ENCODE measurements at places on chromosomes 5 and 9.

- DNase-seq = no peak
These were observed 92.9 kb downstream of the RXRA start for GRCh38 chr9:134419000-134419683.

- DNase-seq = no peak
These were observed 383.4 kb downstream of the BRINP1 start for GRCh38 chr9:118985851-118986250.

GRCh38 chr5:17037751-17038150 lies 101.7 kb upstream of the MYO10 start:
- no peak for DNase-seq

DNA sequence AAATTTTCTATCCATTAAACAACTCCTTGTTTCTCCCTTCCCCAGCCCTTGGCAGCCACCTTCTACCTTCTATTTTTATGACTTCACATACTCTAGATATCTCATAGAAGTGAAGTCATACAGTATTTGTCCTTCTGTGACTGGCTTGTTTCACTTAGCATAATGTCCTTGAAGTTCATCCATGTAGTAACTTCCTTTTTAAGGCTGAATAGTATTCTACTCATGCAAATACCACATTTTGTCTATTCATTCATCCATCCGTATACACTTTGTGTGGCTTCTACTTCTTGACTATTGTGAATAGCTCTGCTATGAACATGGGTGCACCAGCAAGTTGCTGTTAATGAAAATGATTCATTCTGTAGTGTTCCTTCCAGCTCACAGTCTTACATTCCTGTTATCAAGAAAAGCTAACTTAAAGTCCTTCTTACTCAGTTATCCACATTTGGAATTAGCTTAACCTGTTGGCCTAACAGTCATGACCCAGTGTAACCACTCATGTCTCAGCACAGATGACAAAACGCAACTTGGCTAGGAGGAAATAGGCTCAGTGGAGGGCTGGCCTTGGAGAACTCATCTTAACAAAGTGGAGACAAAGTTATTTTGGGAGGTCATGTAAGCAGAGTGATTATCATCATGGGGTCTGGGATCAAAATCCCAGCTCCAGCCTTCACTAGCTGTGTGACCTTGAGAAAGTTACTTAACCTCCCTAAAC lies 129.7 kb upstream of the MAP3K1 start:
- no peak for DNase-seq

DNA sequence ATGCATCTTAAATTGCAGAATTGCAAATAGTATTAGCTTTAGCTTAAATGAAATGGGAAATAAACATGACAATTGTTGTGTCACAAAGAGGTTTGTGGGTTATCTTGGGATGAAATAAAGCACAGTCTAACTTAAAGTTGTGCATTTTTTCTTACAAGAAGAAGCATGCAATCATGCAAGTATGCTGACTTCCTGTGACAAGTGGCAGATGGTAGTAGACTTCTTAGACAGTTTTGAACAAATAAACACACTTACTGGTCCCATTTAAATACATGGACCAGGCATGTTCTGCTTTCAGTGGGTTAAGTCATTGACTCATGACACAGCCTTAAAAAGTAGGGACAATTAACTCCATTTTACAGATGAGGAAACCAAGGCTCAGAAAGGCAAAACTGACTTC lies 15.9 kb upstream of the C5orf63 start:
- no peak for DNase-seq

DNA sequence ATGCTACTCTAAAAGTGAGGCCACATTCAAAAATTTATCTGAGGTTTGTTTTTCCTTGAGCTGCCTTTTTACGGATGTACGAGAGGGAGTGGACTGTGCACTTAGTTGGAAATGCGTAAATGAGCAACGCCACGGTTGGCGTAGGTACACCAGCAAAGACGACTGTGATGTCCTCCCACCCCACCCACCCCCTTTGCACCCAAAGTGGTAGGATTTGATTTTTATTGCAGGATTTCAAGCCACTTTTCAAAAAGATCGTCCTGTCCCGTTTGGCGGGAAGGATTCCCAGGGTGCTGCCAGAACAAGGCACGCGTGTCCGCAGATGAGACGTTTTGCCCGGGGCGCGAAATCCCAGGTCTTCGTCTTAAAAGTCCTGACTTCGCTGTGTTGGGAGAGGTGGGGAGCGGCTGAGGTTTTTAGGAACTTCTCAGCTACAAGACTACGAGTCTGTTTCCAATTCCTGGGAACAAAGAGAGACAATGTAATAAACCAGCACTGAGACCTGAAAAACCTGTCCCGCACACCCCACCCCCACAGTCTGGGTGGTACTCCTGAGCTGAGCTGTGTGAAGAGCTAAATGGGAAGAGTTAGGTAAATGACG lies 1.0 kb upstream of the TLE1 start:
- no peak for DNase-seq

DNA sequence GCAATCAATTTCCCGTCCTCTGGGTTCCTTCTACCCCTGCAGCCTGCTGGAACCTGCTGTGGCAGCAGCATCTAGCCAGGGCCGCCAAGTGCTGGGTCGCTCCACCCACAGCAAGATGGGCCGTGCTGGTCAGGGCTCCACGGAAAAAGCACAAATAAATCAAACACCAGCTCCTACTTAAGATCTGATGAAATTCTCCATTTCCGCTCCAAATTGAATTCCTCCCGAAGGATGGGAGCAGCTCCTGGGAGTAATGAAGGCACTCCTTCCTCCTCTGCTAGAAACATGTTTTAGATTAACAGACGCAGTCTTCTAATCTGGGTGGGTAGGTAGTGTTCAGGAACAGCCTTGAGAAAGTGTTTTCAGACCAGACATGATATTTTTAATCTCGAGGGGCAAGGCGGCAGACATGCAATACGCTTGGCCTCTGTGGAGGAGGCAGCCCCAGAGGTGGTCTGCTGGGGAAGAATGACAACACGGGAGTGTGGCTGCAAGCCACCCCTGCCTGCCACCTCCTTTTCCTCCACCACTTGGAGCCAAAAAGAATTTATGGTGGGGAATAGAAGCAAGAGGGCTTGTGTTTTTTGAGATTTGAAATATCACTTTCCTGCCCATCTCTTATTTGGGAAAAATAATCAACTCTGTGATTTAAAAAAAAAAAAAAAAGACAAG lies 194.1 kb downstream of the AOPEP start:
- DNase-seq = no peak

DNA sequence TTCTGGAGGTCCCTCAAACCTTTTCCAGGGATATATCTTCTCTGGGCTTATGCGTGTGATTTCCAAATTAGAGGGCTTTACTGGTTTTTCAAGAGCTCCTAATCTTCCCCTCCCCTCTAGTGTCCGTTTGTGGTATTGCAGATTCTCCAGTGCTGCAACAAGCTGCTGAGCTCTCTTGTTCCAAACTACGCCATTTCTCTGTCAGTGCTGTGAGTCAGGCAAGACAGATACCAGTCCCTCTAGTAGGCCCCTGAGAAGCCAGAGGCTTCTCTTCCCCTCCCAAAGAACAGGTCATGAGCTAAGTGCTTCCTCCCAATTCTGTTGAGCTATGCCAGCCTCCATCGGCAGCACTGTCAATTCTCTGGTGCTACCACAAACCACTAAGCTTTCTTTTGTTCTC lies 149.5 kb downstream of the FANCC start:
- DNase-seq = peak; percentile 5

- no peak for DNase-seq
These were observed 107.0 kb upstream of the SMIM23 start for GRCh38 chr5:171678646-171679045.

- DNase-seq = no peak
These were observed 15.7 kb downstream of the SLC6A3 start for GRCh38 chr5:1429496-1429895.

DNA sequence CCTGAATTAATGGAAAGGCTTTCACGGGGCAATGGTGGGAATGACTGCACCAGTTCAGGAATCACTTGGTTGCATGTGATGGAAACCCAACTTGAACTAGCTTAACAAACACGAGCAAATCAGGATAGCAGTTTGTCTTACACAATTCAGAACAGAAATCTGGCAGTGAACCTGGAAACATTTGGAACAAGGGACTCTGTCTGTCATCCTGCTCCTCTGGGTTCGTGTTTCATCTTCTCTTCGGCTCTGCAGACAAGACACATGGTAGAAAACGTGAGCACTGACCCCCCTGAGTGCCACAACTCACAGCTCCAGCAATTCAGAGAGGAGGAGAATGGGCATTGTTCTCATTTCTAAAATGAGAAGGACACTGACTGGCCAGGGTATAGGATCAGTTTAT lies 218.1 kb upstream of the NREP start:
- DNase-seq = no peak

DNA sequence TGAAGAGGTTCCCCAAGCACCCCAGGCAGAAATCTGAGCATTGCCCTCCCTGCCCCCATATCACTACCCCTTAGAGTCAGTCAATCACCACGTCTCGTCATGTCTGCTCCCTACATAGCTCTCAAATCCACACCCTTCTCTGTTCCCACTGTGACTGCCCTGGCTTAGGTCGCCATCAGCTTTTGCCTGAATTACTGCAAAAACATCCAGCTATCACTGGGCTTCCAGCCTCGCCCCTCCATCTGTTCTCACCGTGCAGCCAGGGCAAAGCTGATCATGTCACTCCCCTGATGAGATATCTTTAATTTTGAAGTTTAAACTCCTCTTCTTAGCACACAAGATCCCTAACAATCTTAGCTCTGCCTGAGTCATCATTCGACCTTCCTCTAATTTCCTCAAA lies 89.6 kb upstream of the TBC1D2 start:
- no peak for DNase-seq

GRCh38 chr5:102974177-102974576 lies 145.8 kb downstream of the GIN1 start:
- DNase-seq = no peak

DNA sequence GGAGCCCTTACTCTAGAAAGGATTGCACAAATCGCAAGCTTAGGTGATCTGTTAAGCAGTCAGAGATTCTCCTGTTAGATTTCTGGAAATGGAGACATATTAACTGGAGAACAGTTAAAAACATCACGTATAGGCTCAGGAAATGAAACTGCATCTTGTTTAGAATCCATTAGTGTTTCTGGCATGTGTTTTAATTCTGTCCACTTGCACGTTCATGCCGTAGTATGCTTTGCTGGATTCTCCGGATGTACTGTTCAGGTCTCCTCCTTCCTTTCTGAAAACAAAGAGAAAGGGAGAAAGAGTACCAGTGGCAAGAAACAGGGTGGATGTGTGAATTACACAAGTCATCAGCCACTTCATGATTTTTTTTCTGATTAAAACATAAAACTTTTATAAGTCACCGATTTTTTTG lies 2.5 kb upstream of the RGMB start:
- DNase-seq = no peak

DNA sequence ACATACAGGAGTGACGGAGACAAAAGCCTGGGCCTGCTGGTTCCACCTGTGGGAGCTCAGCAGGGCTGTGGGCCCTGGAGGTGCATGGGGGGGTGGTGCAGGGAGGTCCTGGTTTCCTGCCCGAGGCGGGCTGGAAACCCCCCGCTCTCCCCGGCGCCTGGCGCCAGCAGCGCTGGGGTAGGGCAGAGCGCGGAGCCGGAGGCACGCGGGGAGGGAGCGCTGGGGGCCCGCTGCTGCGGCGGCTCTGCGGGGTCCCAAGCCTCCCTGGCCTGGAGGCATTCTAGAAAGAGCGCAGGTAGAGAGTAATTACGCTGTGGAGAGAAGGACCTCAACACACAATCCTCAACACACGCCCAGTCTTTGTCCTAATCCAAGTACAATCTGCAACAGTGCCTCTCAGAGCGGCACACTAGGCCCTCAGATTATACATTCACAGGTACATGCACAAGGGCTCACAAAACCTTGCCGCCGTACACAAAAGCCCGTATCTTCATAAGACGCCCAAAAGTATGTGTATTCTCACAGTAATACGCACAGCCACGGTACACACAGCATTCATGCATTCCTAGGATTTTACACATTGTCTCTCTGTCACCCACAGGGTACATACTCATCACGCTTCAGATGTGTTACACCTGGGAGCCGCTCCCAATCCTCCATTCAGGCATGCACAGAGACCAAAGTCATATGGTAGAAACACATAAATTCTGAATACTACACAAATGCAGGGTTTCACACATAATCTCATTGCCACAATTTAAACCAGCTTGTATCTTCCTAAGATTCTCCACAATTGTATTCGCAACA lies 2.1 kb upstream of the HAND1 start:
- DNase-seq = no peak

DNA sequence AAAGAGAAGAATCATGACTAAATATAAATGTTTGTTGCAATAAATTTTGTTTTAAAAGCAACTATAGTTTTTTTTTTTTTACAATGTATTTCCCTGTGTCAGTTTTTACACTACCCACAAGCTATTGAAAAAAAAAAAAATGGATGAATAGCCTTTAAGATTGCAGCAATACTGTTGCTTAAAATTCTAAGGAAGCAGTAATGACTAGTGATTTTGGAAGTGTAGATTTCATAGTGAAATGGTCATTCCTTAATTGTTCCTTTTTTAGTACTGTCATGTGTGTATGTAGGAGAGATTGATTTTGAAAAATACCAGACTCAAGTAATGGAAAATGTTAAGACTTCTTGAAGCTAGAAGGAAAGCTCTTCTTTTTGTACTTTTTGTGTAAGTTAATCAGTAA lies 53.1 kb downstream of the NDUFS4 start:
- no peak for DNase-seq

GRCh38 chr9:76926846-76927245 lies 20.9 kb upstream of the PRUNE2 start:
- DNase-seq = no peak

GRCh38 chr5:72268260-72268659 lies 51.8 kb downstream of the MRPS27 start:
- DNase-seq = no peak

DNA sequence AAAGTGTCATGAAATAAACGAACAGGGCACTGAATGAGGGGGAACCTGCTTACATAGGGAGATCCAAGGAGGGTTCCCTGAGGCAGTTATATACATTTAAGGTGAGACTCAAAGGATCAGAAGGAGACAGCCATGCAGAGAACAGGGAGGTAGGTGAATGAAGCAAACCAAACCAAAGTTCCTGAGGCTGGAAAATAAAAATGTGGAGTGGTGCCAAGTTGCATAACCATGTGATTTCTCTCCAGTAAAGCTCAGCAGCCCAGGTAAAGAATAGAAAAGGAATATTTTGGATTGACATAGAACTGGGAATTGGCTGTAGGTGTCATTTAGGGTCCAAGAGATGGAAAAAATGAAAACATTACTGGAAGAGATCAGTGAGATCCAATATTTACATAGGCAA lies 110.7 kb downstream of the CAAP1 start:
- no peak for DNase-seq

- no peak for DNase-seq
These were observed 218.9 kb upstream of the NMUR2 start for GRCh38 chr5:152623951-152624350.

GRCh38 chr9:90953805-90954204 lies 152.2 kb downstream of the SYK start:
- DNase-seq = no peak
